HepG2 (cell line): ENCODE measurements at places on chromosomes 5 and 9. TPM values are rescaled to one million over a fixed set of nuclear protein-coding genes. Genes with fewer than 3 reads are reported as not detected.
A peak's percentile ranks its signal among the peaks of the same experiment; 100 is the strongest.

GRCh38 chr5:25950681-25951080 is 1087.7 kb downstream of the CDH9 start:
- DNase-seq = no peak

GRCh38 chr5:81726297-81726696 is 24.6 kb downstream of the SSBP2 start:
- no peak for DNase-seq

- no peak for DNase-seq
Observed at GRCh38 chr9:109002141-109002540, 11.2 kb downstream of the CTNNAL1 start.

DNA sequence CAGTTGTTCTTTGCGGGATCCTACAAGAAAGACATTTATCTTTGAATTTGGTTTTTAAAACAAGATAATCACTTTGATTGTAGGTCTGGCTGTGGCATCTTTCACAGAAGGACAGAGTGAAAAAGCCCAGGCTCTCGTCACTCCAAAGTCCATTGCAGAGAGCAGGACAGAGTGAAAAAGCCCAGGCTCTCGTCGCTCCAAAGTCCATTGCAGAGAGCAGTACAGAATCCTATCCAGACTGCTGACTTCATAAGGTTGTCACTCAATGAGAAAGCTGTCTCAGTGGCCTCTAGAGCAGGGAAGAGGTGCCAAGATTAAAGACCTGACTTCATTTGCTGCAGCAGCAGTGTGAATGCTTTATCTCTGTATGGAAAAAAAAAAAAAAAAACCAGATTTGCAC is 16.3 kb upstream of the GPX8 start:
- peak; percentile 9 for DNase-seq

GRCh38 chr5:76714751-76715485 is 1.0 kb upstream of the F2R start:
- DNase-seq = no peak

DNA sequence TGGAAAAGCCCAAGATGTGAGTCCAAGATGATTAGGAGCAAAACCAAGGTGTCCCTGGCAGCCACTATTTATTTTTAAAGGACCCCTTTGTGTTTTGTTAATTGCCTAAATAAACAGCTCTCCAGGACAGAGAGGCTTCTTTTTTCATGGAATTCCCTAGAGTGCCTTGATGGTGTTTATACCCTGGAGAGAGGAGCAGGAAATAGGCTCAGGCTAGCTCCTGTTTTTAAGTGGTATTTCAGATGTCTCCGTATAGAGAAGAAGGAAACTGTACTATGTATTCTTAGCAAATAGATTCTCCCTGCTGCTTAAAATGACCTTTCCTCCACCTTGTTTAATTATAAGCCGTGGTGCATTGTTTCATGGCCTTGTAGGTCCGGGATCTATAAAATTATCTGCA is 292.4 kb downstream of the CD180 start:
- DNase-seq = no peak

The BSPRY gene
- total RNA-seq = 0.09 and 0.13 TPM in 2 replicates

The KCNN2 gene
- not detected in 2 replicates for total RNA-seq
